ENCODE measurements at places on chromosomes 1 and 21.

GRCh38 chr1:77624102-77624501, 58.4 kb downstream of the ZZZ3 start:
- no peak for DNase-seq

GRCh38 chr1:215040190-215040589, 42.3 kb upstream of the KCNK2 start:
- no peak for DNase-seq

GRCh38 chr1:30088594-30088993, 634.8 kb downstream of the MATN1 start:
- DNase-seq: no peak

DNA sequence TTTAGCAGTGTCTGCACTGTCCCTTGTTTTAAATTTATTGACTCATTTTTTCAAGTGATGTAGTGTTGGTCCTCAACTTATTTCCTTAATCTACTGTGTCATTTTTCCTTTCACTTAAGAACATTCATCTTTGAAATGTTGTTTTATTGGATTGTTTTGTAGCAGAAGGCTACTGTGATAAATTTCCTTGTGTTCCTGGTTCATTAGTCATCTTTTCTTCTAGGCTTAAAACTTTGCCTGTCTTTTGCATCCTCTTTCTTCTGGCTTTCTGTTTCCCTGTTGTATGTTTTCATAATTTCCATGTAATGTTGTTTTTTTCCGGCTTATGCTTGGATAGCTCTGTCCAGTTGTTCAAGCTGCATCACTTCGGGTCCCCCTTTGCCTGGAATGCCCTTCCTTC, 61.9 kb downstream of the UBE2T start:
- DNase-seq: no peak

- peak; percentile 31 for DNase-seq
Measured at GRCh38 chr1:62198781-62199125, 4.1 kb downstream of the L1TD1 start.

GRCh38 chr1:40712997-40713396, 21.5 kb downstream of the NFYC start:
- DNase-seq: no peak

DNA sequence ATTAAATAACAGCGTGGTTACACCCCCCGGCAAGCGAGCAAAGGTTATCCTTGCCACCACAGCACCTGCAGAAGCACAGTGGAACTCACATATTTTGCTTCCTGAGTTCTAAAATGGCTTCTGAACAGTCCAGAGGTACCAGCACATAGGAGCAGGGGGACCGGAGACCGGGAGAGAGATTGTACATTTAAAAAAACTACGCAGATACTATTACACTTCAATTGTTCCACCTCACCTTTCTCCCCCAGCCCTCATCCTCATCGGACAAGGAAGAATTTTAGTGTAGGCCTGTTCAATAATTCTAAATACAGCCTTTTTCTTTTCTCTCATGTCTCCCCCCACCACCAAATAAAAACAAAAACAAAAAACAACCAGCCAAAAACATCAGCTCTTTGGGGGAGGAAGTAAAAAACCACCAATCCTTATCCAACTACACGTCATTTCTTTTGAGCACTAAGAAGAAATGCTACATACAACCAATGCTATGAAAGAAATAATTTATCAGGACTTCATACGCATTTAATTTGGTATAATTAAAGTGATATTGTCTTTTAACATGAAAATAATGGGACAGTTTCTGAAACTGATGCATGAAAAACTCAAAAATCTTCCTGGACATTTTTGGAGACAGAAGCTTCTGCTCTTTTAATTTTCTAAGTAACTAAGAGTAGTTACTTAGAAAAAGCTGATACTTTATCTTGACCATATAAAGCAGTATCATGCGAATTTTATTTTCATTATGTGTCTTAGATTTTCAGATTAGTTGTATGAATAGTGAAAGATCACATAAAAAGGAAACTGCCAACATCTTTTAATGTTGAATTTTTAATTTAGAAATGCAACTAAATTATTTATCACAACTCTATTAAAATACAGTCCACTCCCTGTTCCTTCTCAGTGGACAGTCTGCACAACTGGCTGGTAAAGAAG, 9.1 kb downstream of the CDKN2C start:
- DNase-seq: no peak

- no peak for DNase-seq
Measured at GRCh38 chr1:183173828-183174227, 12.2 kb upstream of the LAMC2 start.

- DNase-seq: no peak
Measured at GRCh38 chr1:3942416-3943122, 42.5 kb upstream of the C1orf174 start.

Measured in kidney (tissue), 22 donors.